ENCODE measurements at places on chromosomes 2 and 18.

DNA sequence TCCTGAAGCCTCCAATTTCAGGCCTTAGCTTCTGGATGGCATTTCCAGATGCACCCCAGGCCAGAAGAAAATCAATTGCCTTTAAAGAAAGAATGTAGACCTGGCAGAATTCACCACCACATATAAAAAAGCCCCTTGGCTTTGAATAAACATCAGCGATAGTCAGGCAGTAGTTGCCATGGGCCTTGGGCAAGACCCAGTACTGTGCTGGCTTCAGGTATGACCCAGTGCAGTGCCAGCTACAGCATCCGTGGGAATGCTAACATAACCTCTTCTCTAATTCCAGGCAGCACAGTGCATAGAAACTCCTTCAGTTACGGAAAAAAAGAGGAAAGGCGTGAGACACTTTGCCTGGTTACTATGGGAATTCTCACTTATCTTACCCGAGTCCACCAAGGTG, 539.6 kb upstream of the LRRTM4 start:
- no peak for DNase-seq

GRCh38 chr18:48162956-48163737, 232.7 kb upstream of the SMAD2 start:
- no peak for DNase-seq

DNA sequence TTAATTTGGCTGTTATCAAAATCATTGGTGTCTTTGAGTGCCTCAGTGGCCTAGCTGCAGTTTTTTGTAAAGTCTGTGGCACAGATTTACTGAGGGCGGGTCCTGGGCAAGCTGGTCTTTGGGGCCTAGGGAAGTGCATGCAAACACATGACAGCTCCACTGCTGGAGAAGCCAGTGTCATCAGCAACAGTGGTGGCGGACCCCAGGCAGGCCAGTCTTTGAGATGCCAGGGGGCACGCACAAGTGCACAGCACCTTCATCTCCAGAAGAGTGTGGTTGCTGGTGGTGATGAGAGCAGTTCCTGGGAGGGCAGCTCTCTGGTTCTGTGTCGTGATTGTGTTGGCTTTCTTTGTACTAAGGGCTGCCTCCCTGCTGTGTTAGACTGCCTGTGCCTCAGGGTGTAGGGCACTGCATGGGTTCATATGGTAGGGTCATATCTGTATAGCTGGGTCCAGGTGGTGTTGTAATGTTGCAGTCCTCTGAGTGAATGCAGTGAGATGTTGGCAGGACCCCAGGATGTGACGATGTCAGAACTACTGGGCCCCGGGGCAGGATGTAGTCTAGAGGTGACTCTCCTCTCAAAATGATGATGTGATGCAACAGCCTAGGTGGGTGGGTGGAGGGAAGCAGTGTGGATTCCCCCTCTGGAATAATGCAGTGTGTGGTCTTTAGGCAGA, 646.7 kb upstream of the CDH2 start:
- DNase-seq, result peak; percentile 54

- DNase-seq, result no peak
Observed at GRCh38 chr2:12441750-12442475, 274.8 kb upstream of the TRIB2 start.

- no peak for DNase-seq
Observed at GRCh38 chr18:62637403-62637802, 77.9 kb upstream of the PHLPP1 start.

- no peak for DNase-seq
Observed at GRCh38 chr18:63376538-63376937, 9.5 kb upstream of the KDSR start.

DNA sequence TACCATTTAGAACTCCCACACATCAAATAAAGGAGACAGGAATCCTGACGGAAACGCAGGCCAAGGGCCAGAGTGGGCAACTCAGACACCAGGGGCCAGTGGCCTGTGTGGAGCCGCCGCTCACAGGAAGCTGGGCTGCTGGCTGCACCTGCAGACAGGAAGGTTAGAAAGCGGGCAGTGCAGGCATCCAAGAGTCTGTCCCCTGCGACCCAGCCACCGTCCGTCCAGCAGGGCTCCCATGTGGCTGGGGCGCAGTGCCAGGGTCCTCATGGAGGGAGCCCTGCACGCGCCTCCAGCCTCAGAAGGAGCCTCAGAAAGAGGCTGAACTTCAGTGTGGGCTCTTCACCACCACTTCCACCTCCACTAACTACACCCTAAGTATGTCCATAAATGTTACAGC, 2.5 kb upstream of the ANO7 start:
- no peak for DNase-seq

DNA sequence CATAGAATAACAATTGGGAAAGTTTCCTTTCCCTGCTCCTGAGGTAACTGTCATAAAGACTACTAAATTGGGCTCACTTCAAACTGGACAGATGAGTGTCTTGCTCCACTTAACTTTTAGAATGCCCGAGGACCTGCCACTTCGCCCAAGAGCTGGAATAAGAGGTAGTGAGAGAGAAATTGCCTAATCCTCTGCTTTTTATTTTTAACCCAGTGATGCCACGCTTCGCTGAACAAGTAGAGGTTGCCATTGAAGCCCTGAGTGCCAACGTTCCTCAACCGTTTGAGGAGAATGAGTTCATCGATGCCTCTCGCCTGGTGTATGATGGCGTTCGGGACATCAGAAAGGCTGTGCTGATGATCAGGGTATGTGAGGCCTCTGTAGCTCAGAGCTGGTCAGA, 269.4 kb upstream of the LRRTM1 start:
- no peak for DNase-seq

DNA sequence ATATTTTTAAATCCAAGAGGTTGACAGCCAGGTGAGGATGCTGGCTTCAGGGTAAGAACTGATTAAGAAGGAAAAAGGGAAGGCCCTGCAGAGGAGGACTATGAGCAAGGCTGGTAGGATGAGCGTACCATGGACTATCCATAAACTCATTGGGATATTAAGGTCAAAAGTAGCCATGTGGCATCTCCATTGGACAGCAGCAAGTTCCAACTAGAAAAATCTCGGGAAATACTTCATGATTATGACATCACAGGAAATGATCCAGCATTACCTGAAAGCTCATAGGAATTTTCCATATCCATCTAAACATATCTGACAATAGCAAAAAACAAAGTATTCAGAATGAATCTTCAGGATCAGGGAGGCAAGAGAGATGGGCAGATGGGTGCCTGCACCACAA, 34.2 kb downstream of the TGFA start:
- DNase-seq, result no peak

GRCh38 chr18:48417985-48418384, 8.8 kb upstream of the ZBTB7C start:
- DNase-seq, result no peak

DNA sequence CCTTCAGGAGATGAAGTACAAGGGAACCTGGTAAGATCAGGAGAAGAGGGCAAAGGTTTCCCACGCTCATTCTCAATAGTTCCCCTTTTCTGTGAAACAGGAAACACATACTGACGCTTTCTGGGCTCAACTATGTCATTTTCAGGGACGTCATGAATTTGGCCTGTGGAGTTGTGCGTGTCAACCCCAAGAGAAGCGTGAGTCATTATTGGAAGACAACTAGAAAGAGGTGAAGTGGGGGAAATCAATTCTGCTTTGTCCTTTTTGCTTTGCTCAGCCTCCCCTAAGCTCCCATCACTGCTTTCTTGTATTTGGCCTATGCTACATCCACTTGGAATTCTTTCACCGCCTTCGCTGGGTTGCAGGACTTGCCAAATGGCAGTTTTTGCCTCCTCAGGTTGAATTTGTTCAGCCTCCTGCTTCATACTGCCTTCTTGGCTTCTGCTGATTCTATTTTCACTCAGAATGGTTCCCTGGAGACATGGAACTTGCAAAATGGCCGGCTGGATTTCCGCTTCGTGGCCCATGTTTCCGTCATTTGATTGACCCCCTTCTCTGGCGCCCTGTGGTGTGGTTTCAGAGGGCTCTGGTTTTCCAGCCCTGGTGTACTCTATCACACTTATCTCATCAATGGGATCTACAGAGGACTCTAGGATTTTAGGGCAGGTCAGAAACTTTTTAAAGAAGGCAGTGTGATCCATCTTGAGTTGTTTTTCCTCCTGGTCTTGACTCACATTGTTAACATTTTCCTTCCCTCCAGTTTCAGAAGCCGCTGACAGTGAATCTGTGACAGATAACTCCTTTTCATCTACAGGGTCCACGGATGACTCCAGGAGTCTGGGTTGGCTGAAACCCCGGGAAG, 93.3 kb downstream of the ALPK2 start:
- no peak for DNase-seq

- no peak for DNase-seq
Observed at GRCh38 chr2:62296034-62296831, 100.3 kb downstream of the B3GNT2 start.

DNA sequence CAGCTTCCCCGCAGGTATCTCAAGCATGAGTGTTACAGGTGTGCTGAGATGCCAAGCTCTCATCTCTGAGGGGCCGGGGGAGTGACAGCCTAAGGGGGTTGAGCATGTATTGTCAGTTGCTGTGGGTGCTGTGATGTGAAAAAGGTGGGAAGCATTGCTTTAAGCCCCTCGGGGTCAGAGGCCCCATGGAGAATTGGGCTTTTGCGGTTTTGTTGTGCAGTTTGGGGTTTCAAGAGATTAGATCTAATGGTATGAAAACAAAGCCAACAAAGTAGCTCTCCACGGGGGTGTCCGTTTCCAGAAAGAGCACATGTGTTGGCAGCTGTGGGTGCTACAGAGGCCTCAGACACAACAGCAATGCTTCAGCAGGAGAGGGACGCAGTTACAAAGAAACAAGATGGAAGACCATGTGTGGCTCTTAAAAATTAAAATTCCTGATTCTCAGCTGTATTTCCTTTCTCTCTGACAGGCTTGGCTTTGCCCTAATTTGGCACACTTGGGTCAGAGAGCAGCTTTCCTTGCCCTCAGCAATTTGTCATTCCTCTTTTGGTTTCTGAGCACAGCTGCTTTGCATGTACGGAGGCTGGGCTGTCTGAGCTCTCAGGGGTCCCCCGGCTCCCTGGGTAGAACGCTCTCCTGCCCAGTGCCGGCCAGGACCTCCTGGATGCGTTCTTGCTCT, 69.9 kb downstream of the TMEM247 start:
- DNase-seq, result no peak

- DNase-seq, result no peak
Observed at GRCh38 chr18:45415614-45416013, 199.7 kb upstream of the SLC14A2 start.

DNA sequence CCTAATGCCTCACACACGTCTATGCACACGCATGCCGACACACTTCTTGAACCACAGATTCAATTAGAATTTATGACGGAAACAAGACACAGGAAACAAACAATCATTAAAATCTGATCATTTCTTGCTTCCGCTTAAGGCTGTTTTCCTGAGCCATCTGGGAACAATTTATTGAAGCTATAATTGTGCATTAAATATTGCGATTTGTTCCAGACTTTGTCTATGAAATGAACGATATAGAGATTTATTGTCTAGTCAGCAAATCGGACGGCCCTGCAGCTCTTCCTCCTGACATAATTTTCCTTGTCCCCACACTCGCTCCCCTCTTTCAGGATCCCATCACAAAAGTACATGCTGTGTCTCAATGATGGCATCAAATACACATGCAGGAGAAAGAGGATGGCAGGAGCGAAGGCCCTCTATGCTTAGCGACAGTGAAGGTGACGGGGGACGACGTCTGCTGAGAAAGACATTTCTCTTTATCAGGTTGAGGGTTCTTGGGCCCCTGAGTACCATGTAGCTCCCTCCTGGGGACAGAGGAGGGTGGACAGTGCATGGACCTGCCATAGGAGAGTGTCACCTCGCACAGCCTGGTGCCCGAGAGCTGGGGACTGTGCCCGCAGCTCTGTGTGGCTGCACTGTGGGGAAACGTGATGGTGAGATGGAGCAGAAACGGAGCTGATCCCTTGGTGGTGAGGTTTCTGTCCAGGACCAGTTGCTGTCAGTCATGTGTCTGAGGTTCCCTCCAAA, 157.3 kb downstream of the ACKR3 start:
- DNase-seq, result no peak

DNA sequence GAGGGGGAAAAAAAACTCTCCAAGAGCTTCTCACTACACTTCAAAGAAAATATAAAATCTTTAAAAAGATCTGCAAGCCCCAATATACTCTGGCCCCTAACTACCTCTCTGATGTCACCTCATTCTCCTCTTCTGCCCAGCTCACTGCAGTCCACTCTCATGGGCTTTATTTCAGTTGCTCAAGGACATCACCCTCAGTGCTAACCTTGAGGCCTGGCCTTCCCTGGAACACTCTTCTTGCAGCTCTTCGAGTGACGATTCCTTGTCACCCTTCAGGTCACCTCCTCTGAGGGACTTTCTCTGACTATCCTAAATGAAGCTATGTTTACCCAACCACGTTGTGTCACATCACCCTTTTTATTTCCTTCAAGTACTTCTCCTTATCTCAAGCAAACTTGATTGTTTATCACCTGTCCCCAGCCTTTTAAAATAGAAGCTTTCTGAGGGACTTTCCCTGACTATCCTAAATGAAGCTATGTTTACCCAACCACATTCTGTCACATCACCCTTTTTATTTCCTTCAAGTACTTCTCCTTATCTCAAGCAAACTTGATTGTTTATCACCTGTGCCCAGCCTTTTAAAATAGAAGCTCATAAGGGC, 10.4 kb downstream of the RTTN start:
- DNase-seq, result no peak

DNA sequence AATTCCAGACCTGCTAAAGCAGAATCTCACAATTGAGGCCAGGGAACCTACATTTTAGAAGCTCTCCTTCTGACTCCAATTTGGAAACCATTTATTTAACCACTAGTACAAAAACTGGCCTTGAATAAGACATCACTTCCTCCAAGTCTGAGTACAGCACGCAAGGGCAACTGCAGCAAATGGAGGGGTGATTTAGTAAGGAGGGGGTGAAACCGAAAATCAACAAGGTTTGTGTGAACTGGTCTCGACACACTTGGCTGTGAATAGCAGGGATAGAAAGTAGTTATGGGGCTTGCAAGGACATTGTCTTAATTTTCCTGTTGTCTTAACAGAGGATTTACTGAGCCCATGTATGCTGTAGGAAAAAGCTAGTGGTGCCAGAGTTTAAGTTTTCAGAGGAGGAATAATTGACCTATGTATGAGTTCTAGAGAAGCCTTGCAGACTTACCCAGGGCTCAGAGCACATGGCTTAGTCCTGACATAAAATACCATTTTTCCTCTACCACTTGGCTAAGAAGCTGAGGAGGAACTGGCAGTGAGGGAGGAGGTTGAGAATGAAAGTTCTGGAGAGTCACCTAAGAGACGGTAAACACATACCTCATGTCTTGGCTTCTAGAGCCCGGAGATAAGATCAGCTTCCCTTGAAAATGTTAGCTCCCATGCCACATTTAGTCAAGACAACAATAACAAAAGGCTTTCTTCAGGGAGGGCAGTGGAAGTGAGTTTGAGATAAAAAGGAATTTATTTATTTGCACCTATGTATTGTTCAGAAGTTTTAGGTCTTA, 114.8 kb downstream of the SMAD2 start:
- DNase-seq, result no peak

DNA sequence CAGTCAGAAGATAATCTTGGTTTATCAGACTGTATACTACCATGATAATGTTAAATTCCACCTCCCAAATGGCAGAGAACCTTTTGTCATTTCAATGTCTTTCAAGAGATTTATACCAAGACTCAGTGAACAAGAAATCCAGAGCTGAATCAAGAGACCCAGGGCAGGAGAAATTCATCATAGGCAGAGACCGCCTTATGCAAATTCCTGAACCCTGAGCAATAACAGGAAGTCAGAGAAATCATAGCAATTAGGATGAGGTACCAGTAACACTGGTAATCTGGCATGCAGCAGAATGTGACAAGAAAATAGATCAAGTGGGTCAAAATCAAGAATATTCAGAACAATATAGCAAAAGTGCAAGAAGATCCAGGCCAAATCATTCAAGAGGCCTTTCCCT, 412.4 kb upstream of the LRATD1 start:
- DNase-seq, result no peak

- DNase-seq, result no peak
Observed at GRCh38 chr18:73768043-73768442, 379.6 kb downstream of the FBXO15 start.
